ENCODE measurements at places on chromosomes 4 and X.

DNA sequence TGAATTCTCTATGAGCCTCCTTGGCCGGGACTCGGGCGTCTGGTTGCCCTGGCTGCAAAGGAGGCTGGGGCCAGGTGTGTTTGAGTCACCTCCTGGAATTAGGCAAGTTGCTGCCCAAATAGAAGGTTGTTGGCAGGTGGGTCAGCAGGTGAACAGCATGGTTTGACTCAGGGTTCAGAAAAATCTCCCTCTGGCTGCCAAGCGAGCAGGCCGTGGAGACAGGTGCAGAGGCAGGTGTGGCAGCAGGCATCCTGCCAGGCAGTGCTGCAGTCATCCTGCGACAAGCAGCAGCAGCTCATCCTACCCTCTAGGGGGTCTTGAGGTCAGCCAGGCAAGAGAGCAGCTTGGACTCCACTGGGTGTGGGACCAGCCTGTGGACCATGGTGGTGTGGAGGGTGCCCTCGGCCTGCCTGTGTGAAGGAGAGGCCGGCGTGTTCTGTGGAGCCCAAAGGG lies 8.2 kb downstream of the MSANTD1 start:
- no peak for DNase-seq

DNA sequence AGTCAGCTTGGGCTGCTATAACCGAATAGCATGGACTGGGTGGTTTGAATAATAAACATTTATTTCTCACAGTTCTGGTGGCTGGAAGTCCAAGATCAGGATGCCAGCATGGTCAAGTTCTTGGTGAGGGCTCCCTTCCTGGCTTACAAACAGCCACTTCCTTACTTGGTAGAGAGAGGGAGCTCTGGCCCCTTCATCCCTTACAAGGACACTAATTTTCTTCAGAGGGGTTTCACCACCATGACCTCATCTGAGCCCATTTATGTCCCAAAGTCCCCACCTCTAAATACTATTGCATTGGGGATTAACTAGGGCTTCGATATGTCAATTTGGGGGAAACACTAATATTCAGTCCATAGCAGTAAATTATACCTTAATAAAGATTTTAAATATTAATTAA lies 61.8 kb downstream of the CLNK start:
- no peak for DNase-seq

DNA sequence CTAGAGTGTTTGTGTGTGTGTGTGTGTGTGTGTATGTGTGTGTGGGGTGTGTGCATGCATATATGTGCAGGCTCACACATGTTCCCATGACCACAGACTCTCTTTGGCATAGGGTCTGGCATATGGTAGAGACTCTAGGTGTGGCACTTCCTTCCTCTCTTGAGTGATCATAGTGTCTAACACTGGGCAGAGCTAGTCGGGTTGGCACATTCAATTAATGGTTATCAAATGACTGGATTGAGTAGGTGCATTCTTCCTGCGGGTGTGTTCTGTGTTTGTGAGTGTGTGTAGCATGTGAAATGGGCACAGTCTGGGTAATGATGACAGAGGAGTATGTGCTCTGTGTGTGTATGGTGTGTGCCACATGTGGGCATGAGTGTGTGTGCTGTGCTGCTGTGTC lies 106.5 kb downstream of the EFNB1 start:
- DNase-seq = no peak

GRCh38 chr4:3765271-3766035 lies 732 bp upstream of the ADRA2C start:
- DNase-seq = no peak

DNA sequence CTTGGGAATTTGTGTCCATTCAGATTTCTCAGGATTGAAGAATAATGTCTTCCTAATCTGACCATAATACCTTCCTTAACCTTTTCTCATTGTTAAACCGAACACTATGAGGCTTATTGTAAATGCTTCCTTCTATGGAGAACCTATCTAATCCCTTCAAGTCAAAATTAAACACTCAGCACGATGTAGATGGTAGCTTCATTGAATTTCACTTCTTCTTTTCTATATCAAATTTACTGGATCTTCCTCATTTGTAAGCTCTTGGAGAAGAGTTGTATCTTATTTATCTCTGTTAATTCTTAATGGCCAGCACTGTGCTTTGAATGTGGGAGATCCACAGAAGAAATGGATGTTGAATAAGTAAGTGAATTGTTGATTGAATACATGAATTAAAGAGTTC lies 109.0 kb upstream of the RAPGEF2 start:
- no peak for DNase-seq

GRCh38 chr4:38995660-38996005 lies 36.6 kb downstream of the TMEM156 start:
- no peak for DNase-seq

GRCh38 chr4:111943796-111944203 lies 201.5 kb upstream of the FAM241A start:
- DNase-seq = no peak

DNA sequence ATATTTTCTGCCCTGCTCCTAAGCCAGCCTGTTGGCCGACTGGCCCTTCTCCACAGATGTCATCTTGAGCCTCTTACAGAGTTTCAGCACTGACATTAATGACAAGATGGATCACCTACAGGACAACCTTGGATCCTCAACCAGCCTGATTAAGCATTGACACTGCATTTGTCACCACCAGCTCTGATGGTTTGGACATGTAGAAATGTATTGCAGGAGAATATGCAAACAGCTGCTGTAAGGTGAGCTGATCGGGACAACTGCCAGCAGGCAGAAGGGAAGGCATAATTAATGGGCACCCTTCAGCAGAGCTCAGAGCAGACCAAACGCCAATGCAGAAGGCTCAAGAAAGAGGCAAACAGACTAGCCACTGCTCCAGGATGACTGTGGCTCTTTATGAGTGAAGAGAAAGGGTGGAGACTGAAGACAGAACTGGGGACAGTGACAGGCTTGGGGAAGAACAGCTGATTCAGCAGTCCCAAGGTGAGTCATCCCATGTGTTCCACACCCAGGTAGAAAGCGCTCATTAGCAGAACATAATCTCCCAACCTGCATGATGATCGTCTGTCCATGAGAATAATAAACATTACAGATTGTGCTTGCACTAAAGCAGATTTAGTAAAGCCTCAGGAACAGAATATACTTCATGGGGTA lies 6.7 kb downstream of the CORIN start:
- DNase-seq = no peak

DNA sequence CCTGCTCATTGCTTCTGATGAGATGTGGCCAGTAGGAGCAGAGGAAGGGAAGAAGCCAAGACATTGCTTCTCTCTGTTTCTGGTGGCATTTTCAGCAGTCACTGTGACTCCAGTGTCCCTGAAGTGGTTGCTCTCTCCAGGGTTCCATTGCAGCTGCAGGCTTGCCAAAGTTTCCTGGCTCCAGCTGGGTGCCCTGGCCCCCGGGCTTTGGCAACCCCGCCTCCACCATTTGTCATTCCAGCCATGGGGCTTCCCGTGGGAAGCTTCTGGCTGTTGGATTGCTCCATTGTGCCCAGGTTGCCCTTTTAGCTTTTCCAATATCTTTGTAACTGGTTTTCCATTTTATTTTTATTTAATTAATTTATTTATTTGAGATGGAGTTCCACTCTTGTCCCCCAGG lies 12.7 kb downstream of the FGFBP1 start:
- no peak for DNase-seq

DNA sequence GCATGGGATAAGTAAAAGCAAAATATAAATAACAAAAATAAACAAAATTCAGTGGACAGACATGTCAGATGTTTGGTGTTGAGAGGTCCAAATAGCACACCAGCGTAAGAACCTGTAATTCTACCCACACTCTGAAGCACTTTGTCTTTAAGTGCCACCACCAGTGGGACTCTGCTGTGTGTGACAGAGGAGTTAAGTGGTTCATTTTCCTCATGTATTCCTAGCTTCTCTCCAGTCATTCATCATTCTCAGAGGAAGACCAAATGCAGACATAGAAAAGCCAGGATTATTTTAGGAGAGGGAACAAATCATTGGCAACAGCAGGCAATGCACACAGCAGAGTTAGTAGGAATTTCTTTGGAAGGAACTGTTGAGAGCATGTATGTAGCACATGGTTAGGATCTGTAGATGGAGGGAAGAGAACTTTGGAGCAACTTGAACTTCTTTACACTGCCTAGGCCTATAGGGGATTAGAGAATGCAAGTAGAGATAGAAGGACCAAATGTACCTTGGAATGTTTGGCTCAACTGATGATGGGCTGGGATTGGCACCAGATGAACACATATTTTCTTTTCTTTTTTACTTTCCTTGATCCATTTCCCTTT lies 43.0 kb upstream of the ARHGAP24 start:
- DNase-seq = no peak

GRCh38 chr4:2497931-2498330 lies 29.0 kb downstream of the RNF4 start:
- DNase-seq = no peak

DNA sequence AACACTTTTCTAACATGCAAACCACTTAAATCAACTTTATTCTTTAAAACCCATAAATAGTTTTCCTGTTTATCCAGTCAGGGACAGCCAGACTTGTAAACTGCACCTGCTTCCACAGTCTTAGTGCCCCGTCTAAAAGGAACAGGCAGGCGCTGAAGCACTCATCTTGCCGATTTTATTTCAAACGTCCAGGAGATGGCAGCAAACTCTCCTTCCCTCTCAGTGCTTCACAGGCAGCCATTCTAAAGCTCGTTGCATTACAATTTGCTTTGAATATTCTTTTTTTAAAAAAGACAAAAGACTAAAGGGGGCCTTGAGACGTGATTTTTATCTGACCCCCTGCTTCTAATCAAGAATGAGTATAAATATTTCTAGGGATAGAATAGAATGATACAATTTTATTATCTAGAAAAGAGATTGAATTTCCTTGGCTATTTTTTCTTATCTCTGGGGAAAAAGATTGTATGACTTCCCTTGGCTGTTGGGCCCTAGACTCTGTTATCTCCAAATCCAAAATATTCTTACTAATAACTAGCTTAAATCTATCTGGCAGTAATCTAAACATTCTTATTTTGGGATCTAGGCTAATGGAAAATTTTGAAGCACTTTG lies 93.6 kb upstream of the MYOZ2 start:
- DNase-seq = peak; percentile 6

GRCh38 chr4:87003266-87003665 lies 68.5 kb downstream of the AFF1 start:
- DNase-seq = no peak

DNA sequence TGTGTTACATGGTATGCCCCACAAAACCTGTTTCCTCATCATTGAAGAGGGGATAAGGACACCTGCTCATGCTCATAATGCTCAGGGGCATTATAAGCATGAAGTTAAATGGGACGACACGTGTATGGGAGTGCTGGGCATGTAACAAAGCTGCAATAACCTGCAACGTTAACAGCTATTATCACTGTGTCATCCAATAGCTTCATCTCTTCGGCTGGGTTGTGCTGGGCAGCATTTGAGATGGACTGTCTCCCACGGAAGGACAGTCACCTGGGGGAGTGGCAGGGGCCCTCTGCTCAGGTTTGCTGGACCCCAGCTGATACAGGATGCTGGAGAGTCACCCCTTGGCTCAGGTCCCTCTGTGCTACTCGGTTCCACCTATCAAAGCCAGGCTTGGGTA lies 94.5 kb downstream of the NSUN7 start:
- DNase-seq = no peak

DNA sequence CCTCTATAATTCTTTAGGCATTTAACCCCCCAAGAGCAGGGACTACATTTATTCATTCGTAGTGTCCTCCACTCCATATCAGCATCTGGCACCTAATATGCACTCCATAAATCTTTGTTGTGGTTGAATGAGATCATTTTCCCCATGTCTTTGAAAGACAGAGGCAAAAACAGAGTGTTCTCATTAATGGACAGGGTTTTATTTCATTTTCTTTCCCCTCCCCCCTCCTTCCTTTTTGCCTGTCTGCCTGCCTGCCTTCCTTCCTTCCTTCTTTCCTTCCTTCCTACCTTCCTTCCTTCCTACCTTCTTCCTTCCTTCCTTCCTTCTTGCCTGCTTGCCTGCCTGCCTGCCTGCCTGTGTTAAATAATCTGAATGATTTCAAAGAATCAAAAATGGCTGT lies 83.2 kb downstream of the SHROOM3 start:
- DNase-seq = no peak

DNA sequence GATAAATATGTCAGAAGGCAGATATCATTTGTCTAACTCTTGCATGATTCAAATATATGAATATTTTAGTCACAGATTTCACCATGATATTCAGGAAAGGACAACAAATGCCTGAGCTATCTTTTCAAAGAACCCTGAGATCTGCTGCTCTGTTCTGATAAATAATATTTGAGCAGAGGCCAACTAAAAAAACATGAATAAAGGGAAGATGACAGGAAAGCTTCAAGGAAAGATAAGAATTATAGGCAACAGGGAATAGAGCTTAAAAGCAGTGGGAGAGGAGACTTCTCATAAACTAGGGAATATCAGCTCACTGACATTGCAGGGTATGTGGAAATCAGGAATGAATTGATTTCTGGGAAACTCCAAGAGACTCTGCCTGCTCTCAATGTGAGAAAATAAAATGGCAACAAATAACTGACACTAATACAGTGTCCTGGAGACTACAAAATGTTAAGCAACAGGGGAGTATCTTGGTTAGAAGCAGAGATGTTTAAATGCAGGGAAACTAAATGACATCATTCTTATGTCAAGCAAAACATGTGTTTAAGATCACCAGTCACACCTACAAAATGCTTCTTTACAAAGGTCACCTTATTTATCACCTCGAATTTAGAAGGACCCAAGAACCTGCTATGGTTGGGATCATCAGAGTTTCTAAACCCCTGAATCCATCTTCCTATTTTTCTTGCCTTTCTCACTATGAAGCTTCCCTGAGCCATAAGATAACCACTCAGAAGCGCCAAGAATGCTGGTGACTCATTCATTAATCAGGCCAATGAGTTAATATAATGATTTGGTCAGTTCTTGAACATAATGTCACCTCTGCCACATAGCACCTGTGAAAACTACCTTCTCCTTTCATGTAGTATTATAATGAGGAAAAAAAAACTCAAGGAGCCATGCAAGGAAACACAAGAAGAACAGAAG lies 78.1 kb downstream of the NDST3 start:
- no peak for DNase-seq

DNA sequence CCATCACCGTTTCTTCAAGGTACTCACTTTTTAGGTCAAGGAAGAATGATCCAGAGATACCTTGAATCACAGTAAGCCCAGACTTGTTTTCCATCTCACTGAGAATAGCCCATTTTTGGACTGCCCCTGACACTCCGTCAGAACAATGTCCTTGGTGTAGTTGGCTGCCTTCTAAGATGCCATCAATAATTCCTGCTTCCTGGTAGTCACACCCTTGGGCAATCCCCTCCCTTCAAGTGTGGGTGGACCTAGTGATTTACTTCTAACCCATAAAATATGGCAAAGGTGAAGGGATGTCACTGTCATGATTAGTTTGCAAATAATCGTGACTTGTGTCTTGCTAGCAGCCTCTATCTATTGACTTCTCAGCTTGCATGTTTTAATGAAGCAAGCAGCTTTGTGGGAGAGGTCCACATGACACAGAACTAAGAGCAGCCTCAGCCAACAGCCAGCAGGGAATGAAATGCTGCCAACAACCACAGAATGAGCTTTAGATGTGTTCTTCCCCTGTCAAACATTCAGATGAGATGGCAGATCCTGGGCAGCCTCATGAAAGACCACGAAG lies 20.0 kb upstream of the KLHL34 start:
- DNase-seq = no peak

All from stimulated activated CD4-positive, alpha-beta T cell treated with anti-CD3 and anti-CD28 coated beads, Interleukin-1b, Interleukin-23, amount 100 ng/mL, for 4 hours (primary cell).